ENCODE measurements at places on chromosomes 12 and 14.

DNA sequence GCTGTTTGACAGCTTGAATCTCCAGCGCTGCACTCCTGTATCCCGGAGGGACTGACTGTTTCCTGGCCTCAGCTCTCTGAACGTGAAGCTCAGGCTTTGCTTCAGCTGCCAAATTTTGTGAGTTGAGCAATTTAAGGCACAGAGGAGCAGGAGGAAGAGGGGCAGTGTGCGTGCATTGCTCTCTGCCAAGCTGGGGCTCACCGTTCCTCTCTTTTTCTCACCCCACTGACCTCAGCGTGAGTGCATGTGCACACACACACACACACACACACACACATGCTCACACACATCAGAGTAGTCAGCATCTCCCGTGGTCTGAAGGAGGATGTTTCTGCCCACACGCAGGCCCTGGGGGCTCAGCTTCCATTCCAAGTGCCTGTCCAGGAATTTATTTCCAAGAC lies 27.8 kb upstream of the BDKRB2 start:
- peak; percentile 84 for DNase-seq

- DNase-seq = peak; percentile 89
These were observed 16.4 kb upstream of the PUS1 start for GRCh38 chr12:131912518-131913274.

- DNase-seq = no peak
These were observed 87.8 kb downstream of the RIMBP2 start for GRCh38 chr12:130628304-130628703.

GRCh38 chr12:58028294-58028693 lies 86.9 kb downstream of the ATP23 start:
- no peak for DNase-seq

GRCh38 chr12:27024291-27024690 lies 1.9 kb downstream of the MED21 start:
- DNase-seq = peak; percentile 15

DNA sequence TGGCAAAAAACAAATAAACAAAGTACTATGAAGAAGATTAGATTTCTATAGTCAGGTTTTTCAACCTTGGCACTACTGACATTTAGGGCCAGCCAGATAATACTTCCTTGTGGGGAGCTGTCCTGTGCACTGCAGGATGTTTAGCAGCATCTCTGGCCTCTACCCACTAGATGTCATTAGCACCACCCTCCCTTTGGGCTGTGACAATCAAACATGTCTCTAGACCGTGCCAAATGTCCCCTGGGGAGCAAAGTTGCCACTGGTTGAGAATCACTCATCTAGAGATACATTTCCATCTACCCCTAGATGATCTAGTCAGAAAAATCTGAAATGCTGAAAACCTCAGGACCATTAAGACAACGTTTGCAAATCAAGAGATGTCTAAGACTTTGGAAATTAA lies 29.9 kb downstream of the SRRM4 start:
- DNase-seq = no peak

DNA sequence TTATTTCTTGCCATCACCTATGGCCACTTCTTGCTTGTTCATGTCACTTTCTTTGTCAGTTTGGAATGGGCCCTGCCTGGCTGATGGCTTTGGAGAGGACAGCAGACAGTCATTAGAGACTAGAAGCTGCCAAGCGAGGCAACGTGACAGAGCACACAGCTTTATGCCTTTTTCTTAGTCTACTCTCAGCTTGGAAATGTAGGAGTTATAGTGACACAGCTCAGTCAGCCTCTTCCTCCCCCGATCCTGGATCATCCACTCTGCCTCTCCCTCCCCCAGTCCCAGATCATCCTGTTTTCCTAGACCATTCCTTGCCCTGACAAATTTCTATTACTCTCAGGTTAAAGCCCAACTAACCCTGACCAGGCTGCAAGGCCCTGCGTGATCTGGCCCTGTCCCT lies 26.6 kb downstream of the ETV6 start:
- DNase-seq = peak; percentile 43

DNA sequence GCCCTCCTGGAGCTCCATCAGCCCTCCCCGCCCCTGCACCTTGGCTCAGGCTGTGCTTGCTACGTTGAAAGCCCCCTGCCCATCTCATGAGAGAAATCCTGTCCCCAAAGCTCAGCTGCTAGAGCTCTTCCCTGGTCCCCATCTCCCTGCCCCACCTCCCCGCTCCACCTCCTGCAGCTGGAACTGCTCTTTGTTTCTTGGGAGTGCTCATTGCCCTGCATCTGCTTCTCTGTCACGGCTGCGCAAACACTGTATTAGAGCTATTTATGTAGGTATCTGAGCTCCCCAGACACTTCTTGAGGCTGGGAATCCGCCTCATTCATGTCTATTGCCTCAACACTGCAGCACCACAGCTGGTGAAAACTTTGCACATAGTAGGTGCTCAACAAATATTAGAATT lies 32.8 kb upstream of the PRIMA1 start:
- no peak for DNase-seq

DNA sequence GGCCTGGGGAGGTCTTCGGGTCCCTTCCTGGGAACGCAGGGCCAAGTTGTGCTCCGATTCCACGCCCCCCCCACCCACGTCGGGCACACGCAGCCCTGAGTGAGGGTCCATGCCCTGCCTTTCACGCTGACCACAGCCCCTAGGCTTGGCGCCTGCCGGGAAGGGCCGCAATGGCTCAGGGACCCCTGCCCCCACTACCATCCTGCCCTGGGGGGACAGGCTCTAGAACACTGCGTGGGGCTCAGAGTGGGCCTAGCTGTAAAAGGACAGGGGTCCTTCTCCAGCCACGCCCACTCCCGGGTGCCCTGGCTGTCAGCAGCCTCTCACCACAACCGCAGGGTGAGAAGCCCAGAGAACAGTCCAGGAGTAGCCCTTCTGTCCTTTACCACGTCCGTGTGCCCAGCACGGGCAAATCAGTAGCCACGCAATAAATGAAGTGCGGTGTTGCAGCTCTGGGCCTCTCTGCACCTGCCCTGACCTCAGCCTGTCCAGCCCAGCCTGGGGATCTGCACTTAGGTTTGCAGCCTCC lies 9.4 kb upstream of the GPR68 start:
- no peak for DNase-seq

GRCh38 chr14:66152747-66153146 lies 333.4 kb upstream of the CCDC196 start:
- no peak for DNase-seq

GRCh38 chr14:100323121-100323941 lies at the start of gene SLC25A47:
TSS of gene SLC25A47 (plus strand) at chr14:100323339. CDS start at chr14:100323415, 76 bp downstream.
- DNase-seq = no peak

DNA sequence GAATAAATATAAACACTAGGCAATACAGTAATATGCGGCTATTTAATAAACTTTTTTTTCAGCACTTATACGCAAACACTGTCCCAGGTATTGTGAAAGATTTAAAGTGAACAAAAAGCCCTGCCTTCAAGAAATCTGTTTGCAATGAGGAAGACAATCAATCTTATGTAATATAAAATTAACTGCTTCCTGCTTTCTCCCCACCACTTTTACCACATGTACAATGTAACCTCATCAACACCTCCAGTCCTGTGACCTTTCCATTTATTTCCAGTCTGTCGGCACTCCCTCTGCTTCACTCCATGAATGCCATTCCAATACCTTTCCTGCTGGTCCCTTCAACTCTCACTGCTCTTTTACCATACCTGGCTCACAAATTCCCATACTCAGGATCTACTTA lies 10.5 kb downstream of the SNX6 start:
- no peak for DNase-seq

DNA sequence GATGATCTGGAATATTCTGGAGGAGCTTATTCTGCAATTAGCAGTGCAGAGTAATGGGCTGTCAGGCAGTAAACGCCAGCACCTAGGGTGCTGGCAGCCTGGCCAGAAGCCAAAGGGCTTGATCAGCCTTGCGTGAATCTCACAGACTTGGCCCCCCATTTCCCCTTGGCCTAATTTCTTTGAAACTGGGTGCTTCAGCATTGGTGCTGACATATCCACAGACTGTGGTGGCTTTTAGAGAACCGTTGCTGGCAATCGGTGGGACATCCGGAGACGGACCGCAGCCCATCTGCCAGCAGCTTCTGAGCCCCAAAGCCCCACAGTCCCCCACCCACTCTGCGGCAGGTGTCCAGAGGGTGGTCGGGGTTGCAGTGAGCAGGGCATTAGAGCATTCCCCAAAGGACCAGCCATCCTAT lies 157.1 kb downstream of the CALM1 start:
- no peak for DNase-seq

Data from fibroblast of skin of right biceps (primary cell).